ENCODE measurements at places on chromosomes 6 and 20.

DNA sequence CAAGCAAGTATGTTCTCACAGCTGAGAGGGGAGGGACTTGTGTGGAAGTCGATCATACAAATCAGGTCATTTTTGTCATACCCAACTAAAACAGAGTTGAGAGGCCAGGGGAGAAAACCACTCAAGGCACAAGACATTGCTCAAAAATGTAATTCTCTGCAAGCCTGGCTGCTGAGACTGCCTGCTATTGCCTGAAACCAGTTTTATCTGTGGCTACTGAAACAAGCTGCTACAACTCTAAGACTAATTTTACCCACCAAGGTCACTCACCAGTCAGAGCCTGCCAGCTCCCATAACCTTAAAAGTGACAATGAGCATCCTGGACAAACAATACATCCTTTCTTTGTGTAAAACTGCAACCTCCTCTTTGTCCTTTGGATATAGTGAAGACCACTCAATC, 54.1 kb upstream of the CST7 start:
- DNase-seq: no peak

- DNase-seq: peak; percentile 17
These were observed 49.0 kb downstream of the MDGA1 start for GRCh38 chr6:37648465-37649330.

- DNase-seq: peak; percentile 77
These were observed 43.2 kb upstream of the PLCB4 start for GRCh38 chr20:9025643-9026042.

- peak; percentile 81 for DNase-seq
These were observed 128.5 kb upstream of the CDYL start for GRCh38 chr6:4647414-4648365.

DNA sequence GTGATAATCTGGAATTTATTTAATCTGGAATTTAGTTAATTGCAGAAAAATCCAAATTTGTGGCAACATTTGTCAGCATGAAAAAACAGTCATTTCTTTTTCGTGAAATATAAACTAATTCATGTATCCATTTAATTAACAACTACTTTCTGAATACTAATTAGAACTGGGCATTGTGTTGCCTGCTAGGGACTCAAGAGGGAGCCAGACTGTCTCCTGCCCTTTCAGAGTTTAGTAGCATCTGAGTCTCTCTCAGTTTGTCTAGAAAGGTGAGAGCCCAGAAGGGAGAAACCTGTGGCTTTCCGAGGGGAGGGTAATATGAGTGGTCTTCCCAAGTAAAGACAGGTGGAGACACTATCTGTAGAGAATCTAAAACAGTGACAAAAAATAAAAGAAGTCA, 210.9 kb upstream of the HDDC2 start:
- DNase-seq: no peak

- no peak for DNase-seq
These were observed 181.4 kb downstream of the AKAP7 start for GRCh38 chr6:131316654-131317053.

DNA sequence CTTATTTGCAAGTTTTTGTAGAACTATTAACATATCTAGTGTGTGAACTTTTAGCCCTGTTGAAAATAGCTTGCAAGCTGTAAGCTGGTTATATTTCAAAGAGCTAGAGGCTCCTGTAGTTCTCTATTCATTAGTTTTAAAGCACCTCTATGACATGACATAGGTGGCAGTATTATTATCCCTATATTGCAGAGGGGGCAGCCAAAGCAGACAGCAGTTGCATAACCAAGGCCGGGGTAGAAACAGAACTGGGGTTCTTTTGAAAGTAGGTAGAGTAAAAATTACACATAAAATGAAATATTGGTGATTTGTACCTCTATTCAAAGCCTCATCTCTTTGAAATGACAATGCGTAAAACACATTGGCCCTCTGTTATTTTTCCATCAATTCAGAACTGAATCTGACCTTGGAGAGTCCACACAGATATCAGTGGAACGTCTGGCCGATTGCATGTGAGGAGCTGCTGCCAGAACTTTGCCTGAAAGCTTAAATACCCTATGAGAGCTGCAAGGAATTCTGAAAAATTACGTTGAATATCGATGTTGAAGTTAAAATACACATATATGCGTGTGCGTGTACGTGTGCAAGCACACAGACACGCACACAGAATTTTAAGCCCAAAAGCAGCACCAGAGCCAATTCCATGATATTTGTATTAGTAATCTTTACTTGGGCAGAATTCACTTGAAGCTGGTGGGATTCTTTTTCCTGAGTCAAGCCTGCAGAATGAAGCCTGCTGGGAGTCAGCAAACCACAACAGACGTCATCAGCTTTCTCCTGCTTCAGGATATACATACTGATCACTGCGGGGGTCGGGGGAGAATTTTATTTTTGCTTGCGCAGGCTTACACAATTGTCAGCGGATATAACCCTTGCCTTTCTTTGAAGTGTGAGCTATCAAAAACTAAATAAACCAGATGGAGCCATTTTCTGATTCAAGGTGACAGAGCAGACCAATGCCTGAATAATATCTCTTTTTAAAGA, 163.2 kb downstream of the PDE7B start:
- peak; percentile 100 for DNase-seq

DNA sequence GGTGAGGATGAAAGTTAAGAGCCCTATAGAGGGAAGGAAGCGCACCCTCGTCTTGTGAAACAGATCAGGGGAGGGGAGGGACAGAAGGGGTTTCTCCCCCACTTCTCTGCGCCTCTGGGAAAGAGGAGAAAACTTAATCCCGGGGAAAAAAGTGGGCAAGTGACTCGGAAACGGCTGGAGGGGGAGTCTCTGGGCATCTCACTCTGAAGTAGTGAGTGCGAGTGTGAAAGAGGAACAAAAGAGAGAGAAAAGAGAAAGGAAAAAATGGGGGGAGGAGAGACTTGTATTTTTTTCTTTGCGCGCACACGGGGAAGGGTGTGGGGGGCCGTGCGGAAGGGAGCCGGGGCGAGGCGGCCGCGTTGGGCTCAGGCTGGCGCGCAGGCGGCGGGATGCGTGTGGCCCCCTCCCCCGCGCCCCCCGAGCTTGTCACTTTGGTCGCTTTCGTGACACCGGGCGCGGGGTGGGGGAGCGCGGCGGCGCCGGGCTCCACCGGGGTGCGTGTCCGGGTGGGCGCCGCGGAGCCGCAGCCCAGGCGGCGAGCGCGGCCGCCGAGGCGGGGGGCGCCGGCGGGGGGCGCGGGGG, 454 bp downstream of the L3MBTL3 start:
- peak; percentile 28 for DNase-seq

- no peak for DNase-seq
These were observed 3.1 kb downstream of the SLC23A2 start for GRCh38 chr20:4998160-4998651.

- peak; percentile 29 for DNase-seq
These were observed 96.4 kb upstream of the DUSP22 start for GRCh38 chr6:195861-196360.

DNA sequence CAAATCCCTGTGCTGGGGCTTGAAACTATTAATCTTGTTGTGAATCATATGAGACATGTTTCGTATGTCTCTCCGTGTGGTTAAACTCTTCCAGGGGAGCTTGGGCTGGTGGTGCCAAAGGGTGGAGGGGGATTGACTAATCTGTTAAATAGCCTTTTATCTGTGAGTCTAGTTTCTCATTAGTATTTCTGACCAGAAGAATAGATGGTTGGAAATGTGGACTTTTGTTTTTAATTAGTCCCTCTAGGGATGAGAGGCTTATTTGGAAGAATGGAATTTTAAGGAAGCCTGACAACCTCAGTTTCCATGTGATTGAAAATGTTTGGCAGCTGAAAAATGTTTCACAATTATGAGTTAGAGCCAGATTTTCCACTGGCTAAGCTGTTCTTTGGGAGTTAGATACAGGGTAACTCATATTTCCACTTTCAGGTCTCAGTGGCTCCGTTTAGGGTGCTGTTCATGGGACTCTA, 117.3 kb downstream of the BCKDHB start:
- no peak for DNase-seq

DNA sequence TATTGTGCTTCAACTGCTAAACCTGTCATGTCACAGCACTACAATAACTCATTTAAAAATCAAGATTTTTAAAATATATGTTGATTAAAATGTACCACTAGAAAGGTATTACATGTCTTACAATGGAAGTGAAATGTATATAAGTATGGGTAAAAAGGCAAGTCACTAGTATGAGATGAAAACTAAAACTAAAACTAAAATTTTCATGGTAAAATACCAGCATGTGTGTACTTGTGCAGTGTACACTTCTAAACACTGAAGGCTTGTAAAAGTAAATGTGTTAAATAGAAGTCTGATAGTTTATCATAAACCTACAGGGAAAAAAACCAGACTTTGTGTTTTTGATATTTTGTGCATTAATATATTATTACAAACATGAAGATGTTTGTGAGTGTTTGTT, 13.7 kb upstream of the TMEM244 start:
- DNase-seq: no peak

GRCh38 chr20:59958123-59958522, at the start of gene CDH26:
Gene CDH26, plus strand, starts transcription at chr20:59958423. Its CDS starts 304 bp downstream, at chr20:59958727.
- no peak for DNase-seq

DNA sequence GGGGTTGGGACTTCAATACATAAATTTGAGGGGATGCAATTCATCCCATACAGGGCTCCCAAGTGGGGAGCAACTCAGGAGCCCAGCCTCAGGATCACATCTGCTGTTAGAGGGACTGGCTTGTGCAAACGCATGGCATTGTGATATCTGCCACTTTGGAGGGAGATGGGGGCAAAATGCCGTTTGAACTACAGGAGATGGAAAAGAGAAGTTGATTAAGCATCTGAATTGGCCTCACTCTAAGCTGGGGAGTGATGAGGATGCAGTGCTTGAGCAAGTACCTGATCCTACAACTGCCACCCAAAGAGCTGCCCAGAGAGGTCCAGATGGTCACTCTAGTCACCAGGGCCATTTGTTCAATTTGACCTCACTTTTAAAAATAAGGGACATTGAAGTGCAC, 2.0 kb downstream of the LY86 start:
- no peak for DNase-seq

DNA sequence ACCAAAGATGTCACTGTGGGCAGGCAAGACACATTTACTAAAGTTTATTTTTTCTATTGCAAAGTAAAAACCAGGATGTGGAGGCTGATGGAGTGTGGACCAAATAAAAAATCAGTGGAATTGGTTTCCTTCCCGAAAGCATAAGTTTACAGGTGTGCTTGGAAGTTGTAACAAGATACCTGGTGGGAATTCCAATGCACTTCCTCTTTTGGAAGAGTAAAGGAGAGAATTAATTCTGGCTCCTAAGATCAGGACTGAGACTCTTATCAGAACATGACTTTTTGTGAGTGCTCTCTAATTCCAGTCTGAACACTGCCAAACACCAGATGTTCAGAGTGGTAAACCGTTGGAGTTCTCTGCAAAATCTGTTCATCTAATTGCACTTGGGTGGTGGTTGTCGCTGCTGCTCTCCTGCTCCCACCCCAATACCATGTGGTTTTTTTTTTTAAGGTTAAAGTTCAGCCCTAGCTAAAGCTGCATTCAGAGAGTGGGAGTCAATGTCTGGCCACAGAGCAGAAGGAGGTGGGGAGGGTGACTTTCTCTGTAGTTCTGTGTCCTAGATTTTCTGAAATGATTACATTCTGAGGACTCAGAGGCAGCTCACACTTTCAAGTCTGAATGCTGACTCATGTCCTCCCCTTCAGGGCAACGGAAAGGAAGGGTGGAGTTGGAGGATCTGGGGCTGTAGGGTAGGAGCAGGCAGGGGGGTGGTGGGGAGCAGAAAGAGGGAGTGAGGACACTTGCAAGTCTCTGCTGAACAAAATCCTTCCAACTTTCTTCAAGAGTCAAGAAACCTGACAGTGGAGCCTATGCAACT, 275.8 kb upstream of the PRDM1 start:
- DNase-seq: peak; percentile 88

- DNase-seq: no peak
These were observed 794.3 kb downstream of the PHF3 start for GRCh38 chr6:64429926-64430325.

DNA sequence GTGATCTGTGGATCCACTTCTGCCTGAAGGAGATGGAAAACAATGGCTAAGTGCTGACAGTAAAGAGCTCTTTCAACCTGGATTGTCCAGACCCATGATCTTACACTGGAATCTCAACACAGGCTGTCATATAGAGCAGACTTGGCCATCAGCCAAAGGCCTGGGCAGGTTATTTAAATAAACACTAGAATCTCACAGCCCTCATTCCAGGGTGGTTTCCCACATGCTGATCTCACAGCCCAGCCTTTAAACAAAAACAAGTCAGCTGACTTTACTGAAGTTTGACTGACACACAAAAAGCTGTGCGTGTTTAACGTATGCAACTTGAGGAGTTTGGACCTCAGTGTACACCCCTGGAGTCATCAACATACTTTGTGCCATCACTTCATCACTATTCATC, 28.4 kb downstream of the SYNDIG1 start:
- DNase-seq: peak; percentile 43

DNA sequence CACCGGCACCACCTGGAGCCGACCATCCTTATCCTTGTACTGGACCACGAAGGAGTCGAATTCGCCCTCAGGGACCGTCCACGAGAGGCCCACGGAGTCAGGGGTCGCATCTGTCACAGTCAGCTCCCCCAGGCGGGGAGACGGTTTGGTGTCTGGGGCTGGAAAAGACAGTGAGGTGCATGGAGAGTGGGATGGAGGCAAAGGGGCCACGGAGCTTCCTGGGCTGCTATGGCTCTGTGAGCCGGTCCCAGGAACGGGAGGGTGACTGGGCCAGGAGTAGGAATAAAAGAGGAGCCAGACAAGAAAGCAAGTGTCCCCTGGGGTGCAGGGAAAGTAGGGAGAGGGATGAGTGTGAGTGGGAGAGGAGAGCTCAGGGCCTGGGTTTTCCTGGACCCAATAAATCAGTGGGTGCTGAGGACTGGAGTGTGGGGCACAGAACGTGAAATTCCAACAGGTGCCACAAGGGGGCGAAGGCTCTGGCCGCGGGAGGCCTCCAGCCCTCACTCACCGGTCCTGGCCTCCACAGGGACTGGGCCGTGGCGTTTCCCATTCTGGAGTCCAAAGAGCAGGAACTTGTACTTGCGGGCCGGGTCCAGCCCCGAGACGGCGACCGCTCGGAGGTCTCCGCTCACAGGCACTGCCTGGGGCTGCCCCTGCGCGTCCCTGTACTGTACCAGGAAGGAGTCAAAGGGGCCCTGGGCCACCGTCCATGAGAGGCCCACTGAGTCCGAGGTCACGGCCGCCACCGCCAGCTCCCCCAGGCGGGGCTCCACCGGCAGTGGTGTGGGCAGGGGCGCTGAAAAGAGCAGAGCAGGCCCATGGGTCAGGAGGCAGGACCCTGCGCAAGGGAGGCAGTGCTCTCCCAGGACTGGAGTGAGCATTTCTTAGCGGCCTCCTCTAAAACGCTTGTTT, 9.9 kb downstream of the CYP21A2 start:
- peak; percentile 40 for DNase-seq

DNA sequence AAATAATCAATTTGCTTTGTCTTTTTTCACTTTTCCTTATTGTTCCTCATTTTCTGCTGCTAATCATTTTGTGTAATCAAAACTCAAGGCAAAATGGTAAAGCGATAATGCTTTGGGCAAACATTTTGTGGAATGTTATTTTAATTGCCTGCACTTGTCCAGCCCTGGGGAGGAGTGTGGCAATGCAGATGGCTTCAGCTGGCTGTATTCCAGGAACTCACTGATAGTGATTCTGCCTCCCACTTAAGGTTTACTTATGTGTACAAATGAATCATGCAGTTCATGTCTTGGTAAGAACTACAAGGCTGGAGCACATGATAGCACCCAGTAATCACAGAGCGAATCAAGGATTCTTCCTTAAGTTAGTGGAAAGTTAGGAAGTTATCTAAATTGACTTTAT, 107.8 kb downstream of the COL19A1 start:
- DNase-seq: peak; percentile 61

- peak; percentile 55 for DNase-seq
These were observed 7.5 kb downstream of the FBXO5 start for GRCh38 chr6:152975204-152975915.

GRCh38 chr20:48824830-48825565, 2.8 kb downstream of the PREX1 start:
- DNase-seq: no peak

All from iris pigment epithelial cell (primary cell).